SK-N-DZ (cell line): ENCODE measurements at places on chromosomes 5 and 9.
A peak's percentile ranks its signal among the peaks of the same experiment; 100 is the strongest.

DNA sequence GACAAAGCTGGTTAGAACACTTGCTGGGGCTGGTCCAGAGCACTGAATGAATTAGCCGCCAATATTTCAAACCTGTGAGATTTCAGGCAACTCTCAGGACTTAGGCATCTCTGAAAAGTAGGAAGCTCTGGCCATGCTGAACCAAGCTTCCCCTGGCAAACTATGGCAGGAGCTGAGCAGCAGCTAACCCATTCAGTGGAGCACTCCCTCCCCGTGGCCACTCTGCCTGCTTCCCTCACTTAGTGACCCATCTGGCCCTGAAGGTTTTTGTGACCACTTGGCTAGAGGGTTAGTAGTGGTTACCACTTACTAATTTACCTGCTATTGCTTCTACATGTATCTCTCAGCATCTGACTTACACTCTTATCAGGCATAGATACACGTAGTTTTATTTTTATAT lies 25.5 kb downstream of the FOXI1 start:
- no peak for DNase-seq

DNA sequence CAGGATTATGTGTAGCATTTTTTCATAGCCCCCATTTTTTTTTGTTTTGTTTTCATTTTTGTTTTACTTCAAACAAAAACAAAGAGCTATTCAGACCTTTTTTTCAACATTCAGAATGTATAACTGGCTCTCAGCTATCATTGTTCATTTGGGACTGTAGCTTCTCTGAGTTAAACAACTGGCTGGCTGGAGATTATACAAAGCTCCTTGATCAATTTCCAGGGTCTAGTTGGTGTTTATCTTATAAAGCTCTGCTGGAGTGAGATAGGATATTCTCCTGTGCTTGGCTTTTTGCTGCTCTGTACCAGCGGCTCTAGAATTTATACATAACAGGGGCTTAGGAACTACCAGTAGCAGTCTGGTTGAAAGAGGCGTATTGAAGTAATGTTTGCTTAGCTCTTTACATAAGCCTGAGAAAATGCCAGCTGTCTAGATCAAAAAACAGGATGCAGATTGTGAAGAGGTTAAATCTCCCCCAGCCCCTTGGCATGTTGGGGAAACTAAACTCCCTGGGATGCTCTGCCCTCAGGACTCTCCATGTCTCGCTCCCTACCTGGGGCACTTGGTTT lies 15.2 kb downstream of the GARNL3 start:
- DNase-seq = no peak

DNA sequence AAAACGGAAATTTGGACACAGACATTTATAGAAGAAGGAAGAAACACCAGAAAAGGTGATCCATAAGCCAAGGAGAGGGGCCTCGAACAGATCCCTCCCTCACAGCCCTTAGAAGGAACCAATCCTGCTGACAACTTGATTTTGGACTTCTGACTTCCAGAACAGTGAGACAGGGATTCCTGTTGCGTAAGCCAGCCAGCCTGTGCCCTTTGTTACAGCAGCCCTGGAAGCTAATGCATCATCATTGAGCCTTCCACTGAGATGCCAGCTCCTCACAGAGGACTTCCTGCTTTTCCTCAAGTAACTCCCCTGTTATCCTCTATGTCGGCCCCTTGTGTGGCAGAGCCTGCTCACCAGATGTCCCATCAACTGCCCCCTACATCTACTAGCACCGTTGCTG lies 94.1 kb downstream of the JMY start:
- no peak for DNase-seq

DNA sequence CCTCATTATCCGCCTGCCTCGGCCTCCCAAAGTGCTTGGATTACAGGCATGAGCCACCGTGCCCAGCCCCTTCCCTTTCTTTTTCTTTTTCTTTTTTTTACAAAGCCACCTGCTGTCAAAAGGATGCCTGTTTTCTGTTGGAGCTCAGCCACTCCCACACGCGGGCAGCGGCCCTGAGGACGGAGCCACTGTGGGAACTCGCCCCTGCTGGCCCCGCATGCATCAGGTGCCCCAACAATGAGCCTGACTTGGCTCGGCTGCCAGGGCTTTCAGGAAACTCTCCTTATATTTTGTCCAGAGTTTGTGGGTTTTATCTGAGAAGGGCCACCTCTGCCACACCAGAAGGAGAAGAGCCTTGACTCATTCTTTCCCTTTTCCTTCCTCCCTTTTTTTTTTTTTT lies 37.1 kb upstream of the LRRC14B start:
- DNase-seq = no peak

DNA sequence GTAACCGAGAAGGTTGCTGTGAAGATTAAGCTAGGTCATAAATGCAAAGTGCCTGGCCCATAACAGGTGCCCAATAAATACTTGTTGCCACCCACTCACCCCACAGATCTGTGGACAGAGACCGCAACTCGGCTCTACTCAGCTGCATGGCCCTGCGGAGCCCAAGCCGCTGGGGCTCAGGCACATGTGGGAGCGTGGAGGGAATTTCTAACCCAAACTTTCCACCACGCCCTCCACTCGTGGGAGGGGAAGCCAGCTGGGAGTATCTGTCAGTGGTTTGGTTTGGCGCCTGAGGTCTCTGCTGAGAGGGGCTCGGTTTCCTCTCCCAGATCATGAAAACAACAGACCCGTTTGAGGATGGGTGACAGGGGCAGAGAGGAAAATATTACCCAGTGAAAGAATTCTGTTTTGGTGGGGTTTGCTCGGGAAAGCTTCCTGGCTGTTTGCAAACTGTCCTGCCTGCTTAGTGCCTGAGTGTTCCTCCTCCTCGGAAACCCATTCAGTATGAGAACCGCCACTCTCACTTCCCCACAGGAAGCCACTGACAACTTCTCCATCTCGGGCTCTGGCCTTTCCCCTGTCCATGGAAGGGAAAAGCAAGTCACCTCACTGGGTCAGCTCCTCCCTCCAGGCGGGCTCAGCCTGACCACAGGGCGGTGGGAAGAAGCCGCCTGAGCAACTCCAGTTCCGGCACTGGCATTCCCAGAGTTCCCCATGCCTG lies 60.1 kb downstream of the RGS3 start:
- DNase-seq = no peak

DNA sequence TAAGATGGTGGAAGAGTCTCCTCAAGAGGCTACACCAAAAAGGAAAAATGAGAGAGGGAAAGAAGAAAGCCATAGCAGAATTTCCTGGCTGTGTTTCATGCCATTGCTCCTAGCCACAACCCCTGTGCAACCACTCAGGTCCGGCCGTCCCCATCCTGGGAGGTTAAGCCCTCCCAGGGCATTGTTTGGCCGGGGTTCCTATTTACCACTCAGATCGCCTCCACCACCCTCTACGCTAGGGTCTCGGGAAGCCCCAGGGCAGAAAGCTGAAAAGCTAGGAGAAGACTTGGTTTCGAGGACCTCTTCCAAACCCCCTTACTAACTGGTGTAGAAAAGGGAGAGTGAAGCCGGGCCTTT lies 715 bp downstream of the RC3H2 start:
- peak; percentile 55 for DNase-seq

DNA sequence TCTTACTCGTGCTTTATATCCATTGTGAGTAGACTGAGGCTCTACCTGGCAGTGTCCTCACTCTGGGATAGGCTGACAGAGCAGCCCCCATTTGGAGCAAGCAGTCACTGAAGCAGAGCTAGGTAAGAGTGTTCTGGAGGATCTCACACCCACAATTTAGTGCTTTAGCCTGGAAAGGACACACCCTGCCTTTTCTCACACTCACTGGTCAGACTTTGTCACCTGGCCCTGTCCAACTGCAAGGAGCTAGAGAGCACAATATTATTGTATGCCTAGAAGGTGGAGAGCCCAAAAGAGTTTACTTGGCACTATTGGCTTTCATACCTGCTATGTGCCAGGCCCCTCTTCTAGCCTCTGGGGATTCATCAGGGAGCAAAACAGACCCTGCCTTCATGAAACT lies 141.9 kb downstream of the MAST4 start:
- no peak for DNase-seq

DNA sequence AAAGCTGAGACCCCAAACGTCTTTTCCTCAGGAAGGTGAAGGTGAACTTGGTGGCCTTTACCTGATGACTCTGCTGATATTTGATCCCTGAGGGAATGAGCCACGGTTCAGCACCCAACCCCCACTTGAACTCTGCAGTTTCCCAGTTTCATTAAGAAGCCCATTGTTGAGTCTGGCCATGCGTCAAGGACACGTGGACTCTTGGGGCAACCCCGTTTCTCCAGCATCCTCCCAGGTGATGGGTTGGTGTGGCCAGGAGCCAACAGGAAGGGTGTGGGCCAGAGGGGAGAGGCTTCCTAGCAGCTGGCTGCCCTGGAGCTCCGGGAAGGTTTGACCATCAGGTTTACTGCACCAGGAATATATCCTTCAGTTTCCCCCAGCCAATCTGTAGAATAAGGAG lies 59.5 kb upstream of the GNE start:
- DNase-seq = no peak
